Liver (tissue), 10 donors: ENCODE measurements at places on chromosomes 7 and 10. TPM values are rescaled to one million over a fixed set of nuclear protein-coding genes. Genes with fewer than 3 reads are reported as not detected.

The HSPA14 gene
- total RNA-seq, result 8.6 TPM

DNA sequence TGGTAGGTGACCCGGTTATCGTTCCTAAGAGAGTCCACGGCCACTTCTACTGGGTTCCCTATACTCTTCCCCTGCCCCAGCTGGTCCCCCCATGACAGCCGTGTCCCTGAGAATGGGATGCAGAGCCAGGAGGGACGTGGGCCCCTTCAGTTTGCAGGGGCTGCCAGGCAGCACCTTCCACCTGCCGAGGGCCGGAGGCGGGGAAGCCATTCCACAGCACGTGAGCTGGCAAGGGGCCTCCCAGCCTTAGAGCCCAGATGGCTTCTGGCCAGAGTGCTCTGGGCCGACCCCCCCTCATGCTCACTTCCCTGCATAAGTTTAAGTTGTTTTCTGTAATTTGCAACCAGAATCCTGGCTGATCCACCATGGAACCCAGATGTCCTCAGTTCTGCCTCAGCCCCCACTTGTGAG, 39.0 kb downstream of the DIP2C start:
- no peak for DNase-seq

GRCh38 chr7:44154703-44155102, 13.6 kb upstream of the MYL7 start:
- DNase-seq, result no peak

The ASIC3 gene
- 0.05 TPM for total RNA-seq
